ENCODE measurements at places on chromosomes 4 and X.

DNA sequence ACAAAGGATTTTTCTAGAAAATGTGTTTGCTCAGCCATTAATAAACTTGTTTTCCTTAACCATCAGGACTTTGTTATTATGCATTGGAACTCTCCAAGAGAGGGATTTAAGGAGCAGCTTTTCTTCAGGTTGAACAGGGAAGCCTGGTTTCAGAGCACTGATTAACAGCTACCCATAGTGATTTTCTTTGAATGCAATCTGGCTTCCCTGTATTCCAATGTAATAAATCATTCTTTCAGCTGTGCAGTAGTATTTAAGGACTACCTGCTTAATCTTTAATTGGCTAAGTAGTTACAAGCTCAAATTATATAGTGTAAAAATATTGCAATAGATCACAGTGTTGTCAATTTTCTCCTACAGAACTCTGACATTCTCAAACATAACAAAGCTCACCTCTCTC, 77.5 kb downstream of the TMEM156 start:
- DNase-seq, result no peak

DNA sequence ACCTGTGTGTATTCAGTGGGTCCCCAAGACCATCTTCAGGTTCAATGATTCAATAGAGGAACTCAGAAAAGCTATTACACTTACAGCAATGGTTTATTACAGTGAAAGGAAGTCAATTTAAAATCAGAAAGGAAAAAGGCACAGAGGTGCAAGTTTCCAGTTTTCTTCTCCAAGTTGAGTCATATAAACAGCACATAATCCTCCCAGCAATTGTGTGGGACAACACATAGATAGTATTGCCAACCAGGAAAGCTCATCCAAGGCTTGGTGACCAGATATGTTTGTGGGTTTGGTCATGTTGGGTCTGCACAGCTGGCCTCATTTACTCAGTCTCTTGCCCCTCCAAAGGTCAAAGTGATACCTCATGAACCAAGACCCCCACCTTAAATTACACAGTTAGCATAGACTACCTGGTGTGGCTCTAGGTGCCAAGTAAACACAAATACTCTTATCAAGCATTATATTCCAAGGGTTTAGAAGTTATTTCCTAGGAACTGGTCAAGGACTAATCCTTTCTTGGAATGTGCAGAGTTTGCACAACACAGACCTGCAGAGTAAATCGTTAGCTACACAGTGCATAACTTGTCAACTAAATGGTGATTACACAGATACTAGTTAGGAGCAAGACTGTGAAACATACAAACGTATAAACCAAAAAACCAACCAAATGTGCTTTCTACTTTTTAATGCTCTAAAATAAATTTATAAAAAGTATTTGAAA, 777.3 kb downstream of the PCDH18 start:
- DNase-seq, result no peak

- no peak for DNase-seq
Observed at GRCh38 chrX:143435916-143436315, 81.4 kb downstream of the SPANXN3 start.

DNA sequence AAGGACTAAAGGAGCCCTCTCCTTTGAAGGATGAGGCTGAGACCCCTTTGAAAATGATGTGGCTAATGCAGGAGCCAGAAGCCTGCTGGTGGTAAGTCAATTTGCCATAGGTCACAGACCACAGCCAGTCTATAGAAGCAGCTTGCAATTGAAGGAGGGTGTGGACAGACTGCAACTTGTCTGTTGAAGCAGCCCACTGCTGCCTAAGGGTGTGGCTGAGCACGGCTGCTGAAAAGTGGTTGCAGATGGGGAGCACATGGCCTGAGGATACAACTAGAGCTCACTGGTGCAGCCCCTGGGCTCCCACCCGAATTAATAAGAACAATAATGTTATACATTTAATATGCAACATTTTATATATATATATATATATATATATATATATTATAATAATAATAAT, 11.4 kb upstream of the EXOC1L start:
- no peak for DNase-seq

- no peak for DNase-seq
Observed at GRCh38 chr4:14117575-14118238, 490.2 kb upstream of the BOD1L1 start.

DNA sequence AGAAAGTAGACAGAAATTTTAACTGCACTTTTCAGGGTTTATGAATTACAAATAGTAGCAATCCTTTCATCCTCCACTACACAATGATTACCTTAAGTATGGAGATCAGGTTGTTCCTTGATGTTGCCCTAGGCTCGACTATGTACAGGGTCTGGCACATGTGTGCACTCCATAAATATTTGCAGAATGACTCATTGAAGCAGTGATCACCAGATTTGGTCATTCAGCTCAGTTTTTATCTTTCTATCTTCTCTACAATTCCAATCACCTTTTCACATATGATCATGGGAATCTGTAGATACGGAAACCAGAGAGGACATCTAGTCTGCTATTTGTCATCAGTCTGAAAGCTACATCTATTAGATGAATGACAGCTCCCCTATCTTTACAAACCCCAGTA, 171.7 kb upstream of the HCCS start:
- no peak for DNase-seq

GRCh38 chr4:163482190-163482589, 8.6 kb upstream of the TKTL2 start:
- no peak for DNase-seq

DNA sequence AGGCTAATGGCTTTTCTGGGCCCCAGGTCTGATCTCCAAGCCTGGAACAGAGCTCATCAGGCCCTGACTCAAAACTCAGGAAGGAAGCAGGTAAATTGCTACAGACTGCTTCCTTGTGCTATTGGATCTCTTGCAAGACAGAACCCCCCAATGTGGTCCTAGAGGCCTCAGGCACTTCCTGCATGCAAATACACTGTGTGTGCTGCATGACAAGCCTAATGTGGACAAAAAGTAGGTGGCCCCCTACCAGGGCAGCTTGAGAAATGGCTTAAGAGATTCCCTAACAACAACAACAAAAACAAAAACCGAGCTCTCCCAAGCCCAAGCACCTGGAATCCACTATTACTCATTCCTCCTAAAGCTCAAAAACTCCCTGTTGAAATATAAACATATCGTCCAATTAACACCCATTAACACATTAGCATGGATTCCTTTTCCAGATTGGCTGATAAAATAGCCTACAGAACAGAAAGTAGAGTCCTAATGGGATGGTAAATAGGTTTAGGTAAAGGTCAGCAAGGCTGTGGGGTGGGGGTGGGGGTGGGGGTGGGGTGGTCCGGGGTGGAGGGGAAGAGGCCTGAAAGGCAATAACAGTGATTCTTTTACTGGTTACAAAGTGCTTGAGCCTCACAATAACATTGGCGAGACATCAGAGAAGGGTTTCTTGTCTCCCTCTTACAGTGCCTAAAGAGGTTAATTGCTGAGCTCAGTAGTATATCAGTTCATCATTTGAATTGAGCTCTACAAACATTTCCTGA, 24.1 kb upstream of the FGF16 start:
- no peak for DNase-seq

- no peak for DNase-seq
Observed at GRCh38 chr4:139526928-139527327, 29.1 kb downstream of the SETD7 start.

DNA sequence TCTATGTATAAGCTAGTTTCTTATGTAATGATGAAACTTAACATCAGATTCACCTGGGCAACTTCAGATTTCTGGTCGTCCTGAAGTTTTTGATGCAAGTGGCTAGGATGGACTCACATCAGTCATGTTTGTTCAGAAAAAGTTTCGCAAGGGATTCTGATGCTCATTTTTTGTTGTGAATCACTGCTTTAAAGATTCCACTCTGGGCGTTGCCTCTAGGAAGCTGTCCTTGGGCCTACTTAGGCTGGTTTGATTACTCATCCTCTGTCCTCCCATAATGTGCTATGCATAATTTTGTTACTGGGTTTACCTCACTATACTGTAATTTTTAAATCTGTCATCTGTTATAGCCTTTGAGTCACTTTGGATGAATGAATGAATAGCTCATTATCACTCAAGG, 30.8 kb downstream of the HERC3 start:
- peak; percentile 89 for DNase-seq

DNA sequence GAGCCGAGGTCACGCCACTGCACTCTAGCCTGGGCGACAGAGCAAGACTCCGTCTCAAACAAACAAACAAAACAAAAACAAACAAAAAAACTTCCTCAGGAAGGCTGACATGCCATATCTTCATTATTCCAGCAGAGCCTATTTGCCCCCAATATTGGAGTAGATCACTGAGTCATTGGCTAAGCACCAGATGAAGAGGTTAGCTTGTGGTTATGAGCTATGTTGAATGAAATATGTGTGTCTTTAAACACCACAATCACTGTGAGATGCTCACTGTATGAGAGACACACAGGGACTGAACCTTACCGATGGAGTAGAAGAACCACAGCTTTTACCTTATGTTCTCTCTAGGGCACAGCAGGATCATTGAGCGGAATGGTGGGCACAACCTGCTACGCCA, 122.1 kb upstream of the EOLA2 start:
- DNase-seq, result no peak

DNA sequence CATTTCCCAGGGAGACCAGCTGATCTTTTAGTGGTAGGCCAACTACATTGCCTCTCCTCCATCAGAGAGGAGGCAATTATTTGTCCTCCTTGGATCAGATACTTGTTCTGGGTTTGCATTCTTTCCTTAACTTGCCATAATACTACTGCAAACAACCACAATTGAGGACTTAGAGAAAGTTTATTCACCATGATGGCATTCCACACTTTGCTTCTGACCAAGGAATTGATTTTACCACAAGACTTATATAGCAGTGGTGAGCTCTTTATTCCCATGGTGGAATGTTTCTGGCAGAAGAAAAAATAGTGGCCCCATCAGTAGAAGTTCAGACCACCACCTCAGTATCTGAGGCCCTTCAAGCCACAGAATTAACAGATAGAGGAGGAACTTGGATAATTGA, 123.9 kb upstream of the PPP3CA start:
- no peak for DNase-seq

GRCh38 chr4:4430492-4431195, 43.7 kb downstream of the NSG1 start:
- peak; percentile 61 for DNase-seq

- no peak for DNase-seq
Observed at GRCh38 chrX:1860936-1861594, 246.2 kb downstream of the ASMT start.

- DNase-seq, result no peak
Observed at GRCh38 chr4:39118034-39118658, 56.1 kb downstream of the KLHL5 start.

DNA sequence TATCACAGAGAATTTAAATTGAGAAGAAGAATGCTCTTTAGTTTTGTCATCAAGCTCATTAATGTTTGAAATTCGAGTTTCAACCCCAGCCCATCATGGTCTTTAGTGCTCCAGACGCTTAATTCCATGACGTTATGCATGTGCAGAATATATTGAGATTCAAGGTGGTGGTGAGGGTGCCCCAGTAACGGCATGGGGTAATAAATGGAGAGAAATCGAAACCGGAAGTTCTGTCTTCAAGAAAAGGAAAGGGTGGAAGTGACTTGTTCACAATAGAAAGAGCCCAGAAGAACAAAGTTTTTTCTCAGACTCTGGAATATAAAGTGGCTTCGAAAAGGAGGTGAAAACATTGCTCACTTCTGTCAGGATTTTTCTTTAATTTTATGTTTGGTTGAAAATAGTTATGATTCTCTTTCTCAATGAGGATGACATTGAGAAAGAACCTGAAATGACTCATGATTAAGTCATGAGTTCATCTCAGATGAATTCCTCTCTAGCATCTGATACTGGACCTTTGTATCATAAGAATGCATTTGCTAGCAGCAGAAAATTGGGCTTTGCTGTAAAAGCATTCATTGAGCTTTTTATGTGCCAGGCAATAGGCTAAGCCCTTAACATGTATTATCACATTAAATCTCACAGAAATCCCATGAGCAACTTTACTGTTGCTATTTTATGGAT, 779 bp upstream of the DDX60L start:
- peak; percentile 50 for DNase-seq

DNA sequence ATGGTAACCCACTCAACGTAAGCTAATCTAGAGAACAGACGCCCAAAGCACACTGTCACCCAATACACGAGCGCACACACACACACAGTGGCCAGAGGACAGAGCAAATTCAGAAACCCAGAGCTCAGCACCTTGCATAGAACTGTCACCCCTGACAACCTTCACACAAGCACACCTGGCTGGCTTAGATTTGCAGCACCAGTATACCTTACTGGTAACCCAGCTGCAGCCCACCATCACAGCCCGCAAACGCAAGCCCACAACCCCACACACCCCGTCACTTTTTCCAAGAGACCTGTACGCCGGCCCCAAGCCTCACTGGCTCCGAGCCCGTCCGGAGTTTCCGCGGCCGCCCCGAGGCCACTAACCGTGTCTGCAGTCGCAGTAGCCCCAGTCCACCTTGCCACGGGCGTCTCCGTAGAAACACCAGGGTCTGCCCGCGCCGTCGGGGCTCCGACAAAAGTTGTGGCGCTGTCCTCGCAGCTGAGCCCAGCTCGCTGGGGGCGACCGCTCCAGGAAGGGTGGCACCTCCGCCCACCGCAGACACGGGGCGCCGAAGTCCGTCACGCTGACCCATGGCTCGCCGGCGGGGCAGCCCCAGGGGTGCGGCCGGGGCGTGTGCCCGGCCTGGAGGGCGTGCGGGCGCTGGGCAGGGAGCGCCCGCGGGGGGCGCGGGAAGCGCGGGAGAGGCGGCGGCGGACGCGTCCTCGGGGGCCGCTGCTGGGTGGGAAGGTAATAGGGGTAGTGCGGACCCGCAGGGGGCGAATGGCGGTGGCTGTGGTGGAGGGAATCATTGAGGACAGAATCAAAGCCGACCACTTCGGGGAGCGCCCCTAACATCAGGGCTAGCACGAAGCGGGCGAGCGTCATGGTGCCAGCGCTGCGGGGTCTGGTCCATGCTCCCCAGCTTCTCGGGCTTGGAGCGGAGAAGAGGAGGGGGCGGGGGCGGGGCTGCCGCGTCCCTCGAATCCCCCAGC, 664 bp downstream of the PRSS12 start:
- DNase-seq, result no peak

GRCh38 chrX:129472116-129472515, 51.2 kb downstream of the SMARCA1 start:
- peak; percentile 24 for DNase-seq

DNA sequence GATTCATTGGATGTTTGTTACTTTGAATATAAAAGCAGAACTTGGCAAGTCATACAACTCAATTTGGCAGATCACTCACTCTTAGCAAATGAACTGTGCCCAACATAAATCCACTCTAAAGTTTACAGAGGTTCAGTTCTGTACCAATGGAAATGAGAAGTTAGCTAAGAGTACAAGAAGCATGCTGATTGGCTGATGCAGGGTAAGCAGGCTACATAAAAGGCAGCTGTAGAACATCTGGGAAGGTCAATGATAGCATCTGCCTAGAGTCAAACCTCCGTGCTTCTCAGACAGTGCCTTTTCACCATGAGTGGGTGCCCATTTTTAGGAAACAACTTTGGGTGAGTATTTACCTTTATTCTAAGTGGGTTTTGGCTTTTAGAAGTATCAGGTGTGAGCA, at the start of gene TDO2:
Gene TDO2, plus strand, starts transcription at position 244 of the 400 bp plus-strand sequence. Its CDS starts 63 bp downstream, at position 307.
- no peak for DNase-seq

GRCh38 chrX:70970482-70970995, 39.6 kb upstream of the SLC7A3 start:
- DNase-seq, result peak; percentile 9

All from stromal cell of bone marrow (primary cell).